ENCODE measurements at places on chromosomes 11 and 22.

- no peak for DNase-seq
These were observed 222.6 kb upstream of the CCDC90B start for GRCh38 chr11:83508804-83509203.

DNA sequence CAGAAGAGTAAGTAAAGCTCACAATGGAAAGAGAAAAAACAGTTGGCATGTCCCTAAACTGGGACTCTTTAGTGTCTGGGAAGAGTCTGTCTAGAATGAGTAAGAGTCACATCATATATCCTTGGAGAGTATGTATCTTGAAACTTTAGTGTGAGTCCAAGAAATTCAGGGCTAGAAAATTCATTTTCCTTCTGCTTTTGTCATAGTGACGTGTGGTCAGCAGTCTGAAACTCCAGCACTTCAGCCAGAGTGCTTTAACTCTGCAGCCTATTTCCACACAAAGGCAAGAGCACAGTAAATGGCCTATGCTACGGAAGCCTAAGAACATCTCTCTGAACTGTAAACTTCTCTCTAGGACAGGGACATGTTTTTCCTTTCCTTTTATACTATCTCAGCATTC is 174.1 kb downstream of the FAM181B start:
- DNase-seq: no peak

GRCh38 chr11:16816358-16817270 is 78.2 kb downstream of the C11orf58 start:
- no peak for DNase-seq

DNA sequence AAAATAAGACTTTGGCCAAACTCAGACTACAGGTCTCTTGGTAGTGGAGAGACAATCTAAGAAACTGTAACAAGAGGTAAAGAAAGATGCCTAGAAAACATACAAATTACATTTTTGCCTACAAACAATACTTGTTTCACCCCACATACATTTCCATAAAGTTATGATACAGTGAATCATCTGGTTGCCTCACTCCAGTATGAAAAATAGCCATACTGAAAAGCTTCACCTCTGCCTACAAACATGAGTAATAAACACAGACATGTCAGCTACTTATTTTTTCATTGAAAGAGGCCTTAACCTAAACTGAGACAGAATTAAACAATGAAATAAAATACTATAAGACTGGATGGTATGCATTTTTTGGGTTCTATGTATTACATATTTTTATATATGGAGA is 1463.0 kb downstream of the FAM181B start:
- no peak for DNase-seq

- no peak for DNase-seq
These were observed 90.0 kb downstream of the MICAL2 start for GRCh38 chr11:12200279-12200990.

DNA sequence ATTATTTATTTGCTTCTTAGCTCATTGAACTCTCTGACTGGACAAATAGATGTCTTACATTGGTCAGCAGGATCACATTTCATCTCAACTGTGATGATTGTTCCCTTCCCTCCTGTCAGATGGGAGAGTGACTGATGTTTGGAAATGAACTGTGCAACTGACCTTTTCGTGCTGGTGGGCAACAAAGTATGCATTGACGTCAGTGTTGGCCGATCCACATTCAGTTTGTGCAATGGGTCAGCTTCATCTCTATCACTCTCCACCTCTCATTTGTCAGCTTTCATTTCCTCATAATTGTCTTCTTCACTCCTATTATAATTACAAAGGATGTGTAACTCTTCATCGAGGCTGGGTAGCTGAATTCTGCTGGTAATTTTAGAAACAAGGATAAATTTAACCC is 71.3 kb downstream of the PPP2R1B start:
- peak; percentile 58 for DNase-seq

GRCh38 chr11:15818132-15818842 is 538.1 kb downstream of the SOX6 start:
- DNase-seq: no peak

- no peak for DNase-seq
These were observed 18.9 kb downstream of the UQCR10 start for GRCh38 chr22:29786031-29786430.

DNA sequence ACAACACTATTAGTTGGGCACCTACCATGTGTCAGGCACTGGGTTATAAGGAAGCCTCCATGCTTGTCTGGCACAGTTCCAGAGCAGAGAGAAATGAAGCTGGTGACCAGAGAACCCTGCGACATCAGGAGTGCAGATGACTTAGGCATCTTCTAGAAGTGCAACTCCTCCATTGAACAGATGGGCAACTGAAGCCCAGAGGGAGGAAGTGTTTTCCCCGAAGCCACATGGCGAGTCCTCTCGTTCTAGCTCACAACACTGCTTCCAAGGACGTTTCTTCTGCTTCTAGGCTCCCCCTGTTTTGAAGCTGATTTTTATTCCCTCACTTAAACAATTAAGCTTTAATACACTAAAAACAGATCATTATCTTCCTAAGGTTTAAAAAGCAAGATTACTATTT is 109.8 kb upstream of the SYT13 start:
- DNase-seq: no peak

DNA sequence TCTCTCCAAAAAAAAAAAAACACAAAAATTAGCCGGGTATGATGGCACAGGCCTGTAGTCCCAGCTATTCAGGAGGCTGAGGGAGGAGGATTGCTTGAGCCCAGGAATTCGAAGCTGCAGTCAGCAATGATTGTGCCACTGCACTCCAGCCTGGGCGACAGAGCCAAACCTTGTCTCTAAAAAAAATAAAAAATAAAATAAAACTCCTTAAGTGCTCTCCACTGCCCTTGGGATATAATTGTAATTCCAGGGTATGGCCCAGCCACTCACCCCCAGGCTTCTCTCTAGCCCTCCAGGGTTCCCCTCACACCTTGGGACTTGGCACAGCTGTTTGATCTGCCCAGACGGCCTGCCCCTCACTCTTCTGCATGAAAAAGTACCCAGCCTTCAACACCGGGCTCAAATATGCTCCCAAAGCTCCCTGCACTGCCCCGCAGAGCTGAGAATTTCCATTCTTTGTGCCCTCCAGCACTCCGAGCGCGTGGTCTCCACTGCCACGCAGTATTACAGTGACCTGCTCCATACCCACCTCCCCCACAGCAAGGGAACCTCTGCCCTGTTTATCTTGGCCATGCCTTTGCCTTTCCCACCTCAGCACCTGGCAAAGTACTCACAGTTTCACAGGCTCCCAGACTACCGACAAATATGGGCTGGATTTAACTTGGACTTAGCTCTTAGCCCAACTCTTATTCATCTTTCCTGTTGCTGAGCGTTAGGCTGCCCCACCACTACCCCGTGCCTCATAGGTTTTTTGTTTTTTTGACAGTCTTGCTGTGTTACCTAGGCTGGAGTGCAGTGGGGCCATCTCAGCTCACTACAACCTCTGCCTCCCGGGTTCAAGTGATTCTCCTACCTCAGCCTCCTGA is 7.6 kb upstream of the FTH1 start:
- no peak for DNase-seq

GRCh38 chr11:121497176-121497998 is 44.6 kb upstream of the SORL1-AS1 start:
- no peak for DNase-seq

DNA sequence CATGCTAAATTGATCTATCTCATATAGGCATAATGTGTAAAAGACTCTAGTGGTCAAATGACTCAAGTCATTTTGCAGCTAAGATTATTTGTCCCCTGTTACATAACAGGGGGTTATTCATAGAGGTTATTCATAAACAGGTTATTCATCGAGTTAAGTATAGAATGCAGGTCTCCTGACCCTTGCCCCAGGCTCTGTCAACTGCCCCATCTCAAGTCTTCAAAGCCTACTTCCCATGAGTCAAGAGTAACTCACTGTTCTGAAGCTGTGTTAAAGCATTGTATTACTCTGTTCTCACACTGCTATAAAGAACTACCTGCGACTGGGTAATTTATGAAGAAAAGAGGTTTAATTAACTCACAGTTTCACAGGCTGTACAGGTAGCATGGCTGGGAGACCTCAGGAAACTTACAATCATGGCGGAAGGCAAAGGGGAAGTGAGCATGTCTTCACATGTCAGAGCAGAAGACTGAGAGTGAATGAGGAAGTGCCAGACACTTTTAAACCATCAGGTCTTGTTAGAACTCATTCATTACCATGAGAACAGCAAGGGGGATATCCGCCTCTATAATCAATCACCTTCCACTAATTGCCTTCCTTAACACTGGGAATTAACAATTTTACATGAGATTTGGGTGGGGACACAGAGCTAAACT is 226.2 kb upstream of the BLID start:
- no peak for DNase-seq

DNA sequence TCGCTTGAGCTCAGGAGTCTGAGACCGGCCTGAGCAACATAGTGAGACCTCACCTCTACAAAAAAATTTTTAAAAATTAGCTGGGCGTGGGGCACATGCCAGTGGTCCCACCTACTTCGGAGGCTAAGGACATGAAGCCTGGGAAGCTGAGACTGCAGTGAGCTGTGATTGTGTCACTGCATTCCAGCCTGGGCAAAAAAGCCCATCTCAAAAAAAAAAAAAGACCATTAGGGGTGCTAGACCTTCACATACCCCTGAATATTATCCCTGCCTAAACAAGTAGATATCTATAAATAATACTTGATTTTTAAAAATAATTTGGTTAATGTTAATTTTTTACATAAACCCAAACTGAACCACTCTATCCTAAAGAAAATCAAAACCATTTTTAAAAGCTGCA is 24.2 kb downstream of the NUP98 start:
- DNase-seq: no peak

Measured in OCI-LY7 (cell line).